ENCODE measurements at places on chromosomes 4 and X.
A peak's percentile ranks its signal among the peaks of the same experiment; 100 is the strongest.

- peak; percentile 27 for DNase-seq
Measured at GRCh38 chrX:39705290-39705689, 392.5 kb downstream of the BCOR start.

DNA sequence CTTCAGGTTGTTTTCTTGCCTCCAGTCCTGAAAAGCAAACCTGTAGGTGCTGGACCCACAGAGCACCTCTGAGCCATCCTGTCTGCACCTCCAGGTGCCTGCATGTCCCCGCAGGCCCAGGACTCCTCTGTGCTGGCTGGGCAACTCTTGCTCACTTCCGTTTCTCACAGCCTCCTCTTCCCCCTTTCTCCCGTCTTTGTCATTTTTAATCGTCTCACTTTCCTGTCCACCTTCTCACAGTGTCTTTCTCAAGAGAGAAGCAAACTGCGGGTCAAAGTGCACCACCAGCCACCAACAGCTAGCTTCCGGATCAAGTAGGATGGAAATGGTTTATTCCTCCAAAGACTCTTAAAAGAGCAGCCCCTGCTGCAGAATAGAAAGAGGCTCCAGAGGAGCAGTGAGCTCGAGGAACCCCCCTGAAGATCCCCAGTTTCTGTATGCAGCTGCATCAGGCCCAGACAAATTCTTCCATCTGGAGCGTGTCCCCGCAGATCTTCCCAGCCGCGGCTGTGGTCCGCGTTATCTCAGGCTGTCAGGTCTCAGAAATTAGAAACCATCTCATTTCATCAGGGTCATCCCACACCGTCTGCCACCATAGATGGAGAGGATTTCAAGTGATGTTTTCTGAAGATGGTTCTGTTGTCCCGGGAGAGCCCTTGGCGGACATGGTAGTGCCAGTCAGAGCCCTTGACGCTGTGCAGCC is 87.7 kb downstream of the FHDC1 start:
- no peak for DNase-seq

DNA sequence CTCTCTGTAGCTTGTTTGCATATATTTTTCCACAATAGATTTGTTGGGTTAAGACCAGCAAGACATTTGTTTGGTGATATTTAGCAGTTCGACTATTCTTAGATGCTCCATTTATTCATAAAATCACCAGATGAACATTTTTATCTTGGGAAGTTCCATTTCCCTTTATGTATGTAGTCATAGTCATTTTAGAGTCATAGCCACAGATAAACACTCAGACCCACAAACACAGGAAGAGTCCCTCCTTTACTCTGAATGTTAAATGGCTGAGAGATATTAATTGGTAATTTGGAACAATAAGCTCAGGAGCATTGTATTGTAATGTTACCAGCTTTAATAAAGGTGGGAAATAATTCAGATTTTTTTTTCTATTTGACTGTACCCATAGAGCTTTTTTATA is 1608.7 kb downstream of the STIM2 start:
- no peak for DNase-seq

DNA sequence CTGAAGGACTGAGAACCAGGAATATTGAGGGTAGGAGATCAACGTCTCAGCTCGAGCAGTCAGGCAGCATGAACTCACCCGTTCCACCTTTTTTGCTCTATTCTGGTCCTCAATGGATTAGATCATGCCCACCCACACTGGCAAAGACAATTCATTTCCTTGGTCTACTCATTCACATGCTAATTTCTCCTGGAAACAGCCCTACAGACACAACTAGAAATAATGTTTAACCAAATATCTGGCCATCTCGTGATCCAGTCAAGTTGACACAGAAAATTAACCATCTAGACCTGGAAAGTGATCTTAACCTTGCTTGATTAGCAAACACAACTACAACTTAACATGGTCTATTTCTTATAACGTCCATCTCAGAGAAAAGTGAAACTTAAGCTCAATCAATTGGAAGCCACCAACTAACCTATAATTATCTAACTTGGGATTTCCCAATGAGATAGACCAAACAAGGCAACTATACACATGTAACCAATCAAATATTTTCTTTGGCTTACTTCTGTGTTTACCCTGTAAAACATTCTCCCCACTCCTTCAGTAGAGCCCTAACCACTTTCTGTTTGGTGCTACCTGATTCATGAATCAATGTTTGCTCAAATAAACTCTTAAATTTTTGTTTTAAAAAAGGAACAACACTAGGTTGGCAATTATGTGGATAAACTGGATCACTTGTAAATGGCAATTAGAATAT is 69.7 kb upstream of the MAMLD1 start:
- DNase-seq = no peak

DNA sequence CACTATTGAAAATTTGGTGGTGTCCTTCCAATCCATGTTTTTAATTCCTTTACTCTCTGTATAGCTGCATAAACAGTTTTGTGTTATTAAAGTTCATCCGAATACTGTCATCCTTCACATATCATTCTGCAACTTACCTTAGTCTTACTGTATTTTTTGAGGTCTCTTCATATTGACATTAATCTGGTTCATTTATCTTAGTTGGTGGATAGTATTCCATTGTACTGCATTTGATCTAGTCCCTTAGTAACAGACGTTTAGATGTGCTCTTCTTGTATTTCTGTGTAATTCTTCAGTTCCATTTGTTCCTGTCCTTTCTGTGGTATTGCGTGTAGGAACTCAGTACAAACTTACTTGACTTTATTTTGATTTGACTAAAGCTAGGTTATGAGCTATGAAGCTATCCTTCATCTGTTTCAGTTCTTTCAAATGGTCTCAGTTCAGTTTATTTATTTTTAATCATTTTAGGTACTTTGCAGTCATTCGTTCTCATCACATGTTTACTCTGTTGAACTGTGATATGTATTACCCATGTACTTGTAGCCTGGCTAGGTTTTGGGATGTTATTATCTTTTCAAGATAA is 41.3 kb downstream of the RAPGEF2 start:
- DNase-seq = no peak

GRCh38 chr4:15716115-15716514 is 13.2 kb downstream of the BST1 start:
- DNase-seq = no peak

DNA sequence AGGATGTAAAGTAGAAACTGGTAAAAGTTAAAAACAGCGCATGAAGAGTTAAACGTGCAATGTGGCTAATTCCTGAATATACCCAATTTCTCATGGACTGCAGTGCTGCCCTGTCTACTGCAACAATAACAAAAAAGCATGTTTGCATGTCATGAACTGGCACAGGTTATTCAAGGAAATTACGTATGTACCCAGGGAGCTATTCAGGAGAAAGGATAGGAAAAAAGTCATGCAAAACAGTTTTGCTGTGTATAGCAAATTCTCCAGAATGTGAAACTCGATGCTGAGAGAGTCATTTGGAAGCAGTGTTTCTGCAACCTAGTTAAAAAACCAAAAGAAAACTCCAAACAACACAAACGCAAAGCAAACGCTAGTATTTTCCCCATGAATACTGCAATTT is 381.5 kb upstream of the PRKX start:
- DNase-seq = no peak

DNA sequence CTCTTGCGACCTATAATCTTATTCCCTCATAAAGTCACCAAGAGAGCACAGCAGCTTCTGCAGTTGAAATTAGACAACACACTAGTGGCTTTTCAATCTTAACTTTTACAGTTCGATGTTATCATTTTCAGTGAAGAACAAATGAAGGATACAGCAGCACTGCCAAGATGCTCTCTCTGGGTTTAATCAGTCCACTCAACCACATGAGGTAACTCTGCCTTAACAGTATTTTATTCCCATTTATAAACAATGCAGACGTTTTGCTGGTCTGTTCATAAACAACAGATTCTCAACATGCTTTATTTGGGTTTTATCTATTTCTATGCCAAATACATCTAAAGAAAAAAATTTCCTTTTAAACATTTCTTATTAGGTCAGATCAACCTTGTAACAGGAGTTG is 646.0 kb upstream of the FAM241A start:
- DNase-seq = no peak

GRCh38 chrX:47644557-47645091 is 5.7 kb downstream of the ELK1 start:
- DNase-seq = no peak

DNA sequence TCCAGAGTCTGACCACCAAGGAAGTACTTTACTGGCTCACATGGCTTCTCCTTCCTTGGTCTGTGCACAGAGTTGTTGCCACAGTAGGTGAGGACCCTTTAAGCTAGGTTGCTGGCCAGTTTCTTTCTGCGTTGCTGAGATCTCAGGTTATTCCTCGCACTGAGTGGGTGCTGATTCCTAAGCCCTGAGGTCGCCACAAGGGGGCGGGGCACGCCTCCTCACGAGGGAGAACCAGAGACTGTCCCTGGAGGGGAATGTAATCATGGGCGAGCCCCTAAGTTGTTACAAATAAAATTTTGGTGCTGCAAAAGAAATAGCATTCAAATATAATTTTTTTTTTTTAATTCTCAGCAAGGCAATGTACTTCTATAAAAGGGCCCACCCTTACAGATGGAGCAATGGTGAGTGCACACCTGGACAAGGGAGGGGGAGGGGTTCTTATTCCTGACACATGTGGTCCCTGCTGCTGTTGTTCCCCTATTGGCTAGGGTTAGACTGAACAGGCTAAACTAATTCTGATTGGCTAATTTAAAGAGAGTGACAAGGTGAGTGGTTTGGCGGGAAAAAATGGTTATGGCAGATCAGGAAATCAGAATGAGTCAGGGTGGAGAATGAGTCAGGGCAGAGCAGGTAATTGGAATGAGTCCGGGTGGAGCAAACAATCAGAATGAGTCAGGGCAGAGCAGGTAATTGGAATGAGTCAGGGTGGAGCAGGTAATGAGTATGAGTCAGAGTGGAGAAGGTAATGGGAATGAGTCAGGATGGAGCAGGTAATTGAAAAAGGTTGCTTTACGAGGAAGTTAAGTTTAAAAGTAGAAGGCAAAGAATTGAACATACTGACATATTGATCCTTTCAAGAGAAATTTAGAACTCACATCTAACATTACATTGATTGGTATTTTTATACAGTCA is 107.5 kb downstream of the VSIG4 start:
- DNase-seq = no peak

DNA sequence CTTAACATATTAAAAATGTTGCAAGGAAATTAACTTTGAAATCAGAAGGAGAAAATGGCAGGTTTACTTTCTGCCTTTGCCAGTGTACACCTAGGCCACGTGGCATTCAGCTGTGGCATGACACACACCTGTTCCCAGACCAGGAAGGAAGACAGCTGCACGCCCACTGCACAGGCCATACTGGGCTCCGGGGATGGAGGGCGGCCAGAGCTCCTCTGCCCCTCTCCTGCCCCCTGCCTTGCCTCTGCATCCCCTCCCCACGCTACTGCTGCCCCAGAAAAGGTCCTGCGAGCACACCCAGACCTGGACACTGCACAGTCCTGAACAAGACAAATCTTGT is 68.4 kb downstream of the GATB start:
- DNase-seq = no peak

GRCh38 chr4:109435635-109436034 is 2.0 kb downstream of the SEC24B start:
- no peak for DNase-seq

DNA sequence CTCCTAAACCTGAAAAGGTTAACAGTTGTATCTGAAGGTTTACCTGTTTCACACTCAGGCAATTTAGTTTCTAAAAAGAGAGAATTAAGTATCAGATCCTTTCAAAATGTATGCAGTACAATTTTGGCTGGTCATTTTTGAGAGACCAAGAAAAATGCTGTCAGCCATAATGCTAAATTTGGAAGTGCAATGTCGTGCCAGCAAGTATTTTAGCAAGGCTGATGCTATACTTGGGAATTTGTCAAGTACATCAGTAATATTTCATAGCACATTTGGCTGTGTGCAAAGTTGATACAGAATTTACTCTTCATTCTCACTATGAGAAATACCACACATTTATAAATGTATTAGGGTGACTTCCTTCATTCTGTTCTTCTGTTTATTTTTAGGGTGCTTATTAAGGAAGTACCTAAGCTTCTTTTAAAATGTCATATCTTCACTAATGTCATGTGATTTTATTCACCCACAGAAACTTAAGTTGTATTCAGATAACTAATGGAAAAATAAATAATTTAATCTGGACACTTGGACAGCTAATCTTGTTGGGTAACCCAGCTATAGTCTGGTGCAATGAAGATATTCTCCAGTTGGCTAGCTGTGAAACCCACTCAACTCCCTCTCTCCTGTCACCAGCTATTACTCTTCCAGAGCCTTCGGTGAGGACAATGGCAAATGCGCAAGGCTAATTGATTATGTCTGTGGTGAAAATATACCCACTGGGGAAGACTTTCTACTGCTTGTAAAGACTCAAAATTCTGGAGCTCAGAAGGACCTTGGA is 84.2 kb upstream of the TLL1 start:
- DNase-seq = no peak

DNA sequence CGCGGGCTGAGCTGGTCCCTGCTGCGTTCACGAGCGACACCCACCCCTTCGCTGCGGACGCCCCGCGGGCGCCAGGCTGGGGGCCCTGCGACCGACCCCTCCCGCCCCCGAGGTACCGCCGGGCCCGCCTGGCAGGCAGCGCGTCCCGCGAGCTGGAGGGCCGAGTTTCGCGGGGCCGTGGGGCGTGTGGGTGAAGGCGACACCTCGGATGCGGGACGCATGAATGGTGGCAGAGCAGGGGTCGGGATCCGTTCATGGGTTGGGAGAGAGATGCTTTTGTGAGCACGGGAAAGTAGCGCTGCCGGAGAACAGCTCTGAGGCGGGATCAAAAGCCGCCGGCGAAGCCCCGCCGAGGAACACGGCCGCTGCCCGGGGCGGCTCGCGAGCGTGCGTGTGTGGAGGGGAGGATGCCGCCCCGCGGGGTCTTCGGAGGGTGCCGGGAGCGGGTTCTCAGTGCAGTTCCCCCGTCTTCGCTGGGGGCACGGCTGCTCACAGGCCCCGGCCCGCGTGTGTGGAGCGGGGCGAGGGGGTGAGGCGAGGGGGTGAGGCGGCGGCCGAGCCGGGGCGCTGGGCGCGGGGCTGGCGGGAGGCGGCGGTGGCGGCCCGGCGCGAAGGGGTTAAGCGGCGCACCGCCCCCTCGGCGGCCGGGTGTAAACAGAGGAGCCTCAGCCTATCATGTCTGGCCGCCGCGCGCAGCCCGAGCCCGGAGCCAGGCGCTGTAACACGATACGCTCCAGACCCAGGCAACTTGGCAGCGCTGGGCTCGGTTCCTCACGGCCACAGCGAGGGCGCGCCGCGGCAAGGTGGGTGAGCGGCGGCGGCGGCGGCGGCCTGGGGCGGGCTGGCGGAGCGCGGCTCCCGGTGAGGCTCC is 205.3 kb downstream of the TENM3 start:
- peak; percentile 89 for DNase-seq

DNA sequence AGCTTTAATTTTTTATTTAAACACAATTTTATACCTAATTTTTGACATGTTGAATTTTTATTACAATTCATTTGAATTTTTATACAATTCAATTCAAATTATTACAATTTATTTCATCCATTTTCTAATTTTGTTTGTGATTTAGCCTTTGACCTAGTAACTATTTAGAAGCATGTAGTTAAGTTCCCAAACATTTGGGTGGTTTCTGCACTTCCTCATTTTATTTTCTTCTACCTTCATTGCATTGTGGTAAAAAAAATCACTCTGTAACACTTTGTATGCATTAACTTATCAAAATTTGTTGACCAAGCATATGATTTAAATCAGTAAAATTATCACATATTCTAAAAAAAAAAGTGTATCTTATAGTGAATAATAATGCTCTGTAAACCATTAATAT is 928.9 kb downstream of the ARAP2 start:
- no peak for DNase-seq
